Dermis blood vessel endothelial cell (primary cell): ENCODE measurements at places on chromosomes 4 and X. TPM values are rescaled to one million over a fixed set of nuclear protein-coding genes. Genes with fewer than 3 reads are reported as not detected.

ZDHHC15 gene
- total RNA-seq: under 0.01 TPM in 1 of 2 replicates, not detected in the other

PRR32 gene
- not detected in 2 replicates for total RNA-seq

EREG gene
- under 0.01 TPM in 2 replicates for total RNA-seq

VSIG1 gene
- total RNA-seq: 0.51 and 0.65 TPM in 2 replicates

TSC22D3 gene
- 51.6 and 56.3 TPM in 2 replicates for total RNA-seq

SSX2 gene
- total RNA-seq: not detected in 2 replicates

SPON2 gene
- total RNA-seq: 0.65 and 1.5 TPM in 2 replicates

COL4A5 gene
- 48.0 and 54.9 TPM in 2 replicates for total RNA-seq

SEC24B gene
- total RNA-seq: 15.1 and 24.2 TPM in 2 replicates

GABRG1 gene
- not detected in 2 replicates for total RNA-seq
